ENCODE measurements at places on chromosomes 5 and 9. TPM values are rescaled to one million over a fixed set of nuclear protein-coding genes. Genes with fewer than 3 reads are reported as not detected.

Gene TRPM6
- total RNA-seq, result 3.0 TPM

Gene ZDHHC11B
- total RNA-seq, result 7.3 TPM

Gene IL13
- total RNA-seq, result not detected

Gene LTC4S
- 2.7 TPM for total RNA-seq

Gene DNAI1
- 13.2 TPM for total RNA-seq

Measured in cerebellum (tissue), 4 donors.